ENCODE measurements at places on chromosomes 4 and X.

GRCh38 chr4:83889802-83890201, 353.9 kb downstream of the GPAT3 start:
- DNase-seq, result no peak

- DNase-seq, result no peak
Measured at GRCh38 chr4:176817204-176817603, 24.5 kb upstream of the VEGFC start.

DNA sequence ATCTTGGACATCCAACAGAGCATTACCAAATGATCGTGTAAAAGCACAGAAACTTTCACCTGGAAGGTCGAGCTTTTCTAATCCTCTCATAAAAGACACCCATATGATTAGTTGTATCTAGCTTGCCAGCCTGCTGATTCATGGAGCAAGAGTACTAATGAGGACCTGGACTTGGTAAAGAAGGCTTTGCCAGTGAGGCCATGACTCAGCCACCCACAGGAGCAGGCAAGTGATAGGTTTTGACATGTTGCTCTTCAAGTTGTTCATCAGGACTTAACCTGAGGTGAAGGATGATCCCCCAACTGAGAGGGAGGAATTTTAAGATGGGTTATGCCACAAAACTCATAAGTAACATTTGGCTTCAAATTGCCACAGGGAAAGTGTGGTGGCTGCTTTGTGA, 24.7 kb upstream of the EPGN start:
- no peak for DNase-seq

DNA sequence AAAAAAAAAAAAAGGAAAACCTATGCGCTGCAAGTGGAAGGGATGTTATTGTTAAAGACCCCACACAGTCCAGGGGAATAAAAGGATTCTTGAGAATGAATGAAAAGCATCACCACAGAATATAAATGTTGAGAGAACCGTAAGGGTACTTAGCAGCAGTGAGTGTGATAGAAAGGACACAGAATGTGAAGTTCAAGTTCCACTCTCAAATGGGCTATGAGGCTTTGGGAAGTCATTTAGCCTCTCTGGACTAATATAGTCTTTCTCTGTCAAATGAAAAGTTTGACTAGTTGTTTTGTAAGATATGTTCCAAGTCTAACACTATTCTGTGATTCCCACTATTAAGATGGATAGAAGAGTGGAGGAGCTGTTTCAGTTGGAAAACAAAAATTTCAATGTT, 35.8 kb upstream of the MAML3 start:
- DNase-seq, result no peak

DNA sequence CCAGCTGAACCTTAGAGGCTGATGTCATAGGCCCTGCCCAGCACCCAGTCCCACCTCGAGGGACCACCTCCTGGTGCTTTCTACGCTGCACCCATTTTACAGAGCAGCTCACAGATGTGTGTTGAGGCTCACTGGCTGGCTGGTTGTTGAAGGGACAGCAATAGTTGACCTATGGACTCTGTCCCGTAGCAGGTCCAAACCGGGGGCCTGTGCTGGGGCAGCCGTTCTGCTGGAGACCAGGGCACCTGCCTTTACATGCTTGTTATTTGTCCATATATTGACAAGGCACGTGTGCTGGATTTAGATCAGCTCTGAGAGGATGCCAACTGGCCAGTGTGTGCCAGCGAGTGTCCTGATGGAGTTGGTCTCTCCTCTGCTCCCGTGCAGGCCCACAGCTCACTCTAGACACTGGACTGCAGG, 58.1 kb downstream of the TNIP2 start:
- no peak for DNase-seq

DNA sequence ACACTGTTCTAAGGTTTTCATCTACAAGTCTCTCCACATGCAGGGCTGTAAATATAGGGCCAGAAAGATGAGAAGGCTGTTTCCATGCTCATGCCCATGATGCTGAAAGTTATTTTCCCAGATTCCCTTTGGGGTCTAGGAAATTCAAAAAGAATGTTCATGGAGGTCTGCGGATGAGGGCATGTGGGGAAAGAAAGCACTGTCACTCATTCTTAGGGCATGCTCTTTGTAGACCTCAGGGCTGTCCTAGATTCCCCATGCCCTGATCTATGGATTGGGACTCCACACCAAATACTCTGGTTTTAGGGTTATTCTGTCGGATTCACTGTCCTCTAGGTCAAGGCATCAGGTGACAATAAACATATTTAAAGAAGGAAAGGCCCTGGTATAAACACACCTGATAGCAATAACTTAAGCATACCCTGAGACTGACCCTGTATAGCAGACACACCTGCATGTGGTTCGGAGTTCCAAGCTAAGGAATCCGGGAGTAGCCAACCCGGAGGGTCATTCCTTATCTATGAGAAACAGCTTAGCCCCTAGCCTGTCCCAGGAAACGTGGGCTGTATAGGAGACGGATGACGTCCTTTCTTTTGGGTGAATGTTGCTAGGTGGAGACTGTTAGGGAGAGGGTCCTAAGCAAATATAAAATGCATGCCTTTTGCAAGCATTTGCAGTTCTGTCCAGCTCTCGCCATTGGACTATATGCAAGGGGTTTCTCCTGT, 37.6 kb downstream of the LNX1 start:
- DNase-seq, result no peak

DNA sequence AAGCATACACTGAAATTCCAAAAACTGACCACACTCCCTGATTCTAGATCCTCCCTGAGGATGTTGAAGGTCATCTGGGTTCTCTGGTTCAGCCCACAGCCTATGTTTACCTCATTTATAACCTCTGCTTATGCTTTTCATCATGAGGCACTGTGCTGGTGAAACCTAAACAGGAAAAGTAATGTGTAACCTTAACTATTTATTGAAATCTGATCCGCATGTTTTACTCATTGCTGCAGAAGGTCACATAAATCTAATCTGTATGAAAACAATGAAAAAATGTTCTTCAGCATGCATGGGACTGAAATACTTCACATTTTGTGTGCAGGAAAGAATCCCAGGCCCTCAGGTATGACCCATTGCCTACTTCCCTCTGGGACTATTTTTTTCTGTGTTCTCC, 30.3 kb downstream of the UCHL1 start:
- DNase-seq, result no peak

- no peak for DNase-seq
Measured at GRCh38 chr4:58113126-58113525, 1002.9 kb upstream of the IGFBP7 start.

- no peak for DNase-seq
Measured at GRCh38 chr4:168569066-168569930, 72.4 kb downstream of the PALLD start.

- no peak for DNase-seq
Measured at GRCh38 chr4:187547316-187547715, 448.3 kb upstream of the ZFP42 start.

DNA sequence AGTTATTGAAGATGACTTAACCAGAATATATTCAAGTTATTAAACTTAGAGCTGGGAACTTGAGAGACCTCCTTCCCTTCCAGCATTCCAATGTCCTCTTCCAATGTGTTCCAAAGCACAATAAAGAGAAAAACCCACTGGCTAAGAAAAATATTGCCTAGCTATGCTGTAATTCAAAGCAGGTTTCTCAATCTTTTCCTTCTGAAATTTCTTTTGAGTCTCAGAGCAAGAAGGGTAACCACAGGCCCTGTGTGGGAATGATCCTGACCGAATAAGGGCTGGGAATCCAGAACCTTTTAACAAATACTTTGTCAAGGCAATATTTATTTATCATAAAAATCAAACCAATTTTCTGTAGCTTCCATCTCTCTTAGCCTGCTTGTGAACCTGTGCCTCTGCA, 150.7 kb upstream of the SFRP2 start:
- DNase-seq, result no peak

DNA sequence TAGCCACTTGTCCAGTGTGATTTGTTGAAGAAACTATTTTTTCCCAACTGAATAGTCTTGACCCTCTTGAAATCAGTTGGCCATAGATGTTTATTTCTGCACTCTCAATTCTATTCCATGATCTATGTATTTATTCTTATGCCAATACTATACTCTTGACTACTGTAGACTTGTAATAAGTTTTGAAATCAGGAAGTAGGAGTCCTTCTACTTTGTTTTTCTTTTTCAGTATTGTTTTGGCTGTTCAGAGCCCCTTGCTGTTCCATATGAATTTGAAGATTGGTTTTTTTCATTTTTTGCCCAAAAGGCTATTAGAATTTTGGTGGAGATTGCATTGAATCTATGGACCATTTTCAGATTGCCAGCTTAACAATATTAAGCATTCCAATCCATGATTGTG, 10.2 kb downstream of the SAP30 start:
- DNase-seq, result no peak

- no peak for DNase-seq
Measured at GRCh38 chrX:139484591-139484990, 45.9 kb upstream of the F9 start.

DNA sequence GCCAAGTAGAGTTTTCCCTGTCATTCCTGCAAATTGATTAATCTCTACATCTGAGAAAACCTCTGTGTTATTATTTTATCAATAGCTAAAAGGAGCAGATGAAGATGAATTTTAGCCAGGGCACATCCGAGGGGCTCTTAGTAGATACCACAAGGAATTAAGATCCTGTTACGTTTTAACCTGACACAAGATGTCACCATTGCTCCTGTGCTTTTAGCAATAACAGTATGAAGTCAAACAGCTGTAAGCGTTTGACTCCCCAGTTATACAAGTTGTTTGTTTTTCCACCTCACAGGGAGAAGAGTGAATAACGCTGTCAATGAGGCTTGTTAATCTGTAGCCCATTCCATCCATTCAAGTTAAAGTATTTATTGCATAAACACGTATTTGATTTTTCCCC, 76.0 kb upstream of the AP1S2 start:
- no peak for DNase-seq

DNA sequence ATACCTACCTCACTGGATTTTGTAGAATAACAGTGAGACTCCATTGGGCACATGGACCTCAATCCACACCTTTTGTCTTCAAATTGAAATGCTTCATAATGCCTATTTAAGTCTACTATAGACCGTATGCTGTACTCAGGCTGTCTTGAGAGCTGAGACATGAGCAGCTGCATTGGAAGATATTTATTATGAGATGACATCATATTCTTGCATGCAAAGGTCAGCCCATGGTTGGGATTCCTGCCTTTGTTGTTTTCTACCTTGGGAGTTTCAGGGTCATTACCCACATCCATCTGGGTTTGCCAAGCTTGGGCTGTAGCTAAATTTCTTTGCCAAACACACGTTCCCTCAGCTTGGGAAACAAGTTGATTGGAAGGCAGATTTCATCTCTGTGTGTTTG, 33.2 kb upstream of the MAMLD1 start:
- DNase-seq, result no peak

DNA sequence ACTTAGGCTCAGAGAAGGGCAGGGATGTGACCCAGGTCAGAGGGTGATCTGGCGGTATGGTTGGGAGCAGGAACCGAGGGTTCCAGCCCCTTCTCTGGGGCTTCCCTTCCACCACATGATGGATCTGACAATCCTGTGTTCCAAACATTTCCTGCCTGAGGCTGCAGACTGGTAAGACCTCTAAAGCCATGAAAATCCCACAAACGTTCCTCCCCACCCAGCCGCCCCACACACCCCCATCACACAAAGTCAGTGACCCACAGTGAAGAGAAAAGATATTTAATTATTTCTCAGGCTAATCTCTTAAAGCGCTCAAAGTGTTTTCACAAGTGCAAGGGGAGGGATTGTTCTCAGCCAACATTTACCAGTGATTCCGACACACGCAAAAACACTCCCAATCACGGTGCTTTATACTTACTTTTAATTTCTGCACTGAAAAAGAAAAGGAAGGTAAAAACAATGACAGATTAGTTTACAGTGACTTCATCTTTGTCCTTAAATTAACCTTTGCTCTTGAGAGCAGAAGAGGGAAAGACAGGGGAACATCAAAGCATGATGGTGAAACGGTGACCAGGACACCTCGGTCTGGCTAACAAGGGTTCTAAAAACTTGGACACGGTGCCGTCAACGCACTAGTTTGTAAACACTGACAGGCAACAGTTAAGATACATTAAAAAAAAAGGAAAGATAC, 42.4 kb downstream of the WDR1 start:
- DNase-seq, result no peak

GRCh38 chr4:24973747-24974601, 56.8 kb downstream of the LGI2 start:
- no peak for DNase-seq

GRCh38 chrX:143082537-143082936, 56.8 kb downstream of the SPANXN4 start:
- DNase-seq, result no peak

DNA sequence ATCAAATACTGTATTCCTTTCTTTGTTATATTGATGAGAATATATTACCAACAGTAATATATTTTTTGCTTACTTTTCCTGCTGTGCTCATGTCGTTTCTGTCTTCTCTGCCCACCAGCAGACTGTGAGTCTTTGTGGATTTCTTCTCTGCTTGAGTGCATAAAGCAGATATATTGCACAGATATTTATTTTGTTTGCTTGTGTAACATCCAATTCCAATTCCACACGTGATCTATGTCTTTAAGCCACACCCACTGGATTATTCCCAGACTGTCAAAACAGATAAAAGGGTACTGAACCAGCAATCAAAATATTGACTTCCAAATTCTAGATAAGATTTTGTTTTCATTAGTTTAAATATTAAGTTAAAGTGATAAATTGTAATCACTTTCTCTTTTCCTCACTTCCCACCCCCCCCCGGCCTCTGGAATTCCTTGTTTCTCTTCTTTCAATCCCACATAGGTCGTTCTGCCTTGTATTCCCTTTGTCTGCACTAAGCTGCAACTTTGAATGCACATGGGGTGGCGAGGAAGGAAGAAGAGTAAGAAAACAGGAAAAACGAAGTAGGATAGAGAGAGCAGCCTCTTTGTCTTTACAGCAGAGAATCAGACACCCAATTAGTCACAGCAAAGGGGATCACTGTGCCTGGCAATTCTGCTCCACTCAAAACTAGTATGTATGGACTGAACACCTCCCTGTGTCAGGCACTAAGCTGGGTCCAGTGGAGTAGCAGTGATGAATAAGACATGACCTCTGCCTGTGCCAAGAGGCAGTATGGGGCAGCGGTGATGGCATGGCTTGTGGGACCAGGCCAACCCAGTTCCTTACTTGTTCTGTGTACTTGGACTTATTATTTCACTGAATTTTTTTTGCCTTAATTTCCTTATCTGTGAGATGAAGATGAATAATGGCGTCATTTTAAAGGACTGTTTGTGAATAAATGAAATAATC, at the start of gene ADH1B:
ADH1B (minus strand) TSS at position 161 of the 951 bp plus-strand sequence; CDS start at position 91, 70 bp downstream.
- DNase-seq, result no peak

DNA sequence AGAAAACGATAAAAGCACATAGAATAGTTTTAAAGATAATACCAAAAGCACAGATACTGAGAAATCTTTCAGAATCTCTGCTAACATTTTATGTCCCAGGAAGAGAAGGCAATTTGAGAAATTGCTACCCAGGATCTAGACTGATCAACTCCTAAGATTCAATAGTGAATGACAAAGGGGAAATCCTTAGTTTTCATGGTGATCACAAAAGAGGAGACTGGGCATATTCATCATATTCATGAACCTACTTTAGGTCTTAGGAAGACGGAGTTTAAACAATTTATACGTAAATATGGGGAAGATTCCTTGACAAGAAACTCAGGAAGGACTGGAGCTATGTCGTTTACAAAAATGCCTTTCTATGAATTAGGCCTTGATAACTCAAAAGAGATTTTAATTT, 87.3 kb downstream of the SHISA3 start:
- DNase-seq, result no peak

Data from activated CD8-positive, alpha-beta memory T cell treated with anti-CD3 and anti-CD28 coated beads for 1 hour (primary cell).